ENCODE measurements at places on chromosomes 12 and 14.

- DNase-seq, result no peak
Observed at GRCh38 chr14:29926228-29926627, 1.4 kb downstream of the PRKD1 start.

DNA sequence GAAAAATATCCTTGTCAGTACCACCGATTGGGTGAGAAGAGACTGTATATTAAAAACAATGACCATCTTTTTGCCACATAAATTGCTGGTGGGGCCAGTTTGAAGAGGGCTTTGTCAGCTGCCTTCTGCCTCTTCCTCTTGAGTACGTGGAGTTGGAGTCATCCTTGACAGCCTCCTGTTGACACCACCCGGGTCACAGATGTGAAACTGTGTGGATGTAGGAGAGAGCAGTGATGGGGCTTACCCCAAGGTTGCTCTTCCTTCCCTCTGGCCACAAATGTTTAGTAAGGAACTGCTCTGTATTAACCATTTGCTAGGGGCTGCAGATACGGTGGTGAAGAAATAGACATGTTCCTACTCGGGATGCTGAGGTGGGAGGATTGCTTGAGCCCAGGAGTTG lies 12.2 kb downstream of the PTPN11 start:
- DNase-seq, result no peak

GRCh38 chr12:22431693-22432251 lies 97.3 kb upstream of the ST8SIA1 start:
- no peak for DNase-seq

- DNase-seq, result no peak
Observed at GRCh38 chr12:12095021-12095420, 24.3 kb downstream of the BCL2L14 start.

DNA sequence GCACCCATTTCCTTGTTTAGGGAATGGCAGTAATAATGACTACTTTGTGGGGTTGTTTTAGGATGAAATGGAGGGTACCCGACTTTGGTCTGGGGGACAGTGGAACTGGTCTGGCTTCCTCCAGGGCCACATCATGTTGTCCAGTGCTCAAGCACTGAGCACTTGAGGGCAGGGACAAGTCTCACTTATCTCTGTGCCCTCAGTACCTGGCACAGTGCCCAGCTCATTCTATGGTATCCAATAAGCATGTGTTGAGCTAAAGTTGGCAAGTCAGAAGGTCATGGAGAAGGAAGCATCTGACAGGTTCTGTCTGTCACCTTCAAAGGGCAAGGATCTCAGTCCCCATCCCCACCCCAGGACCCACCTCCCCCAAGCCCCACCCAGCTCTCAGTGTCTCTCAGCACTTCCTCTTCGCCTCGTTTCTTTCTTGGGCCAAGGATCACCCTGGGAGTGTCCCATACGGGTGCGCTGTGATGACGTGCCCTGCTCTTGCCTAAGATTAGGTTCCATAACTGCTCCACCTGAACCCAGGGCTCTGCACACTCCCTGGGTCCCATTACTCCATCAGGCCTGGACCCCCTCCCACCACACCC lies 24.3 kb upstream of the TMEM106C start:
- DNase-seq, result no peak

DNA sequence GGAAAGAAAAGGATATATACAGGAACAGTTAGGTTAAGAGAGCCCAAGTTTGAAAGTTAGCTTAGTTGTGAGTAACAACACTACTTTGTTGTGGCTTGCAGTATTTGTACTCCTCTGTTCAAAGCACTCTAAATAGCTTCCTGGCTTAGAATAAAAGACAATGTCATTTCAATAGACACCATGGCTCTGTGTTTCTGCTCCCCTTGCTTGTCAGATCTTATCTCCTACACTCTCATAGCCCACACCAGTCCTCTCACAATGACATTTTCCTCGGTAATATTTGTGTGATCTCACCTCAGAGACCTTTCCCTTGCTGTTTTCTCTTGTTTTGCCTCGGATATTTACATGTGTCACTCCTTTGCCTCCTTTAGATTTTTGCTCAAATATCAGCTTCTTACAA lies 418.4 kb downstream of the MDGA2 start:
- no peak for DNase-seq

GRCh38 chr12:9383585-9383984 lies 175.4 kb upstream of the PZP start:
- no peak for DNase-seq

GRCh38 chr12:1792406-1792805 lies 28.0 kb upstream of the LRTM2 start:
- no peak for DNase-seq

DNA sequence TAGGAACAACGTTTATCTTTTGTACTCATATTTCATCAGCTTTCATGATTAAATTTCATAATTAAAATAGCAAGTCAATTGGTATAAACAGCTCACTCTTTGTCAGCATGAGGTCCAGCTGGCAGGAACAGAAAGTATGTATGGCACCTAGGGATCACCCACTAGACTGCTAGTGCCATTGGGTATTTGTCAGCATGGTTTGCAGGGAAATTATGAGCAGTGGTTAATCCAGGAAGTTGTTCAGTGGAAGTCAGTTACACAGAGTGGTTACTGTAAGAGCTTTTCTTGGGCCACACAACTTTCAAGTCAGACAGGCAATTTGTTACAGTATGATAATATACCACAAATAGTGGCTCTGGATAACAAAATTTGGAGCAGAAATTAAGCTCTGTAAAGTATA lies 340.3 kb upstream of the RGS6 start:
- peak; percentile 39 for DNase-seq

DNA sequence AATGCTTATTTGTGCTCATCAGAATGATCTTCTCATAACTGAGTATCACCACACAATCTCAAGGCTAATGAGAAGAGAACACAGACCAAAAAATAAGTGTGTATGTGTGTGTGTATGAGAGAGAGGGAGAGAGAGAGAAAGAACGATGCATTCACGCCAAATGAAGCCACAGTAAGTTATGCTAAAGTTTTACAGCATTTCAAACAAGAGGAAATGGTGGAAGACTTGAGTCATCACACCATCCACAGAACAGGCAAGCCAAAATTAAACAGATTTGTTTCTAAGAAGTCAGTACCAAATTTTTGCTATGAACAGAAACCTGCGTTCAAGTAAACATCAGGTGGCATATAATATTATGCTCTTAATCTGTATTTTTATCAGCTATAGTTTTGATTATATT lies 141.2 kb downstream of the MED13L start:
- no peak for DNase-seq

- DNase-seq, result no peak
Observed at GRCh38 chr12:106580671-106581508, 1.9 kb upstream of the RFX4 start.

DNA sequence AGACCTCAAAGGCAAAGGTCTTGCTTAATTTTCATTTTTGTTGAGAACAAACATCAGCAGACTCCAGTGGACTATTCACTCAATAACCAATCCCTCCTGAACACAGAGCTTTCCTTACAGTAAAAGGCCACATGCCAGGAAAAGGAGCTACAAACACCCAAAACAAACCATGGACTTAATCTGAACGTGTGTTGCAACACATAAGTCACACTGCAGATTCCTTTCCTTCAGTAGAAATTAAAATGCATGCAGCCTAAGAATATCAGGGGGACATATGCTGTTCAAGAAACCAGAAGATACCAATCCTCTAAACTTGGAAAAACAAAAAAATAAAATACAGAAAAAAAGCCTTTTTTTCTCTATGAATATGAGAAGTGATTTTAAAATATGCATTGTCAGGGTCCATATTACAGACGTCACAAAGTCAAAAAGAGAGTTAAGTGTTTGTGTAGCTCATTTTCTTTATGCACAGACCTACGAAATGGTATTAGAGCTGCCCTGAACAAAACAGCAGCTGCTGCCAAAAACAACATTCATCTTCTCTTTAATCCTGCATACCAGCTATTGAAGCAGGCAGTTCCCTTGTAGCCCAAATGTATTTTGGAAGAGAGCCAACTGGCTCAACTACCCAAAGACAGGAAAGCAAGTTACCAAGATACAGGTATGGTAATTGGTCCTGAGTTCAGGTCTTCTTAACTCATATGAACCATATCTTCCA lies 26.2 kb downstream of the KITLG start:
- DNase-seq, result no peak

- DNase-seq, result no peak
Observed at GRCh38 chr12:108752387-108752786, 21.1 kb upstream of the CORO1C start.

- no peak for DNase-seq
Observed at GRCh38 chr12:16325426-16325825, 22.0 kb upstream of the MGST1 start.

GRCh38 chr14:71029236-71029781 lies 122.0 kb downstream of the PCNX1 start:
- no peak for DNase-seq

Data from CD4-positive, alpha-beta T cell treated with Interleukin-10 for 1 hour (primary cell).